ENCODE measurements at places on chromosomes 4 and X.
A peak's percentile ranks its signal among the peaks of the same experiment; 100 is the strongest.

DNA sequence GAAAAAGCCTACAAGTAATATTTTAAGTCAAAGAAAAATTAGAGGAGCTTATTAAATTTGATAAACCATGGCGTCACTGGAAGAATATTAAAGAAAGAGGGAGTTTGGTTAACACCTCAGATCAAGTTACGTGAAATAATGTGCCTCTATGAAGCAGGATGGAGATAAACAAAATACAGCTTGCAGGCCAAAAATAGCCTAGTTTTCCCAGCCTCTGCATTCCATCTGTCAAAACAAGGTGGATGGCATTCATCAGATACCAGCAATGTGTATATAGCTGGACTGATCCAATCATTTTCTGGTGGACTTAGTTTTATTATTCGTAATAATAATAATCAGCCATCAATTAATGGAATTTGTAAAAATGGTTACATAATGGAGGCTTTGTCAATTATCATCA is 230.7 kb downstream of the NR3C2 start:
- no peak for DNase-seq

GRCh38 chrX:69024931-69025330 is 140.3 kb downstream of the PJA1 start:
- DNase-seq, result peak; percentile 49

GRCh38 chr4:90198086-90198847 is 71.1 kb downstream of the CCSER1 start:
- DNase-seq, result no peak

GRCh38 chrX:112819813-112820212 is 20.8 kb downstream of the AMOT start:
- no peak for DNase-seq

DNA sequence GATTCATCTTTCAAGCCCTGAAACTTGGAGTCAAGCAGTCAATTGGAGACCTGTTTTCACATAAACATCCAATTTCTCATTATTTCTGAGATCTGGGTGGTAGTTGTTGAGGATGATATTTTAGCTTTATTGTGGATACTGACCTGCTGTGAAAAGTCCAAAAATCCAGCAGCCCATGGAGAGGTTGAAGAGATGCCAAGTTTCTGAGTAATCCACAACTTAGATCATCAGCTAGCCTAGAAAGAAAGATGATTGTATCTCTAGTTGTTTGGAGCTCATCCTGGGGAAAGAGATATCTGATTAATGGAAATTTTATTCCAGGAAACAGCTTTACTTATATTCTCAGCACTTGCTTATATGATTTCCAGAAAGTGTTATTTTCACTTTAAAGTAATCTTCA is 48.6 kb upstream of the DCX start:
- no peak for DNase-seq

- DNase-seq, result no peak
Measured at GRCh38 chr4:150056569-150056968, 21.7 kb upstream of the DCLK2 start.

- no peak for DNase-seq
Measured at GRCh38 chr4:167966143-167966542, 126.2 kb upstream of the ANXA10 start.

GRCh38 chrX:130523460-130524394 is 121.9 kb downstream of the RBMX2 start:
- peak; percentile 69 for DNase-seq

DNA sequence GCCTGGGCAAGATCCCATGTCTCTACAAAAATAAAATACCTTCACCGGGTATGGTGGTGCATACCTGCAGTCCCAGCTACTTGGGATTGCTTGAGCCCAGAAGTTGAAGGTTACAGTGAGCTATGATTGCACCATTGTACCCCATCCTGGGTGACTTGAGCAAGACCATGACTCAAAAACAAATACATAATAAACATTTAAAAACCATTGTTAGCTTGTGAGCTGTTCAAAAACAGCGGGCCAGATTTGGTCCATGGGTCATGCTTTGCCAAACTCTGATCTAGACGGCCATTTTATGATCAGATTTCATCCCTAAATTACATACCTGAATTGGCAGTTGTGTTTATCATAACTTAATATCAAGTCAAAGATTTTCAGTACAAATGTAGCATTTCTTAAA is 76.0 kb upstream of the GPM6B start:
- DNase-seq, result no peak

- peak; percentile 6 for DNase-seq
Measured at GRCh38 chr4:186669159-186669731, 54.4 kb downstream of the FAT1 start.

- no peak for DNase-seq
Measured at GRCh38 chr4:38109370-38109769, 149.2 kb downstream of the PTTG2 start.

- DNase-seq, result no peak
Measured at GRCh38 chr4:55721651-55722050, 85.6 kb upstream of the NMU start.

GRCh38 chrX:44529310-44529709 is 13.3 kb downstream of the FUNDC1 start:
- DNase-seq, result no peak

DNA sequence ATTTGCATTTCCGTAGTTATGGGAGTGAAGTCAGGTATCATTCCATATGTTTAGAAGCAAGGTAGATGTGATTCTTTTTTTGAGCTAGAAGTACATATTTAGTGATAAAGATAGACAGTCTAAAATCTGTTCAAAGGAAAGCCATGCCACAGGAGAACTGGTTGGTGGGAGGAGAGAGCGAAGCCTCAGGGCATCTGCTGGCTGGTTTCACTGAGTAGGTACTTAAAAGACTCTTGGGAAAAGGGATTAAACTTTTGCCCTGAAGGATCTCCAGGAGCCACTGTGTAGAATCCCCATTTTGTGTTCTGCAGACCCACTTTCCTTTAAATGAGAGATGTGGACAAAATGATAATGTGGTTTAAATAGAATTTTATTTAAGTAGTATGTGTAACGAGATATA is 89.6 kb downstream of the SHROOM2 start:
- no peak for DNase-seq

GRCh38 chr4:11720292-11720691 is 291.6 kb upstream of the HS3ST1 start:
- no peak for DNase-seq

- no peak for DNase-seq
Measured at GRCh38 chrX:75113664-75114063, 42.4 kb downstream of the ABCB7 start.

Measured in SK-N-DZ (cell line).